Activated CD4-positive, alpha-beta T cell treated with anti-CD3 and anti-CD28 coated beads, Interleukin-2, Interleukin-4, amounts not matched to agents 100 ng/mL and 50 ng/mL, durations not matched to agents 16 hours and 8 hours (primary cell): ENCODE measurements at places on chromosomes 13 and 19.

DNA sequence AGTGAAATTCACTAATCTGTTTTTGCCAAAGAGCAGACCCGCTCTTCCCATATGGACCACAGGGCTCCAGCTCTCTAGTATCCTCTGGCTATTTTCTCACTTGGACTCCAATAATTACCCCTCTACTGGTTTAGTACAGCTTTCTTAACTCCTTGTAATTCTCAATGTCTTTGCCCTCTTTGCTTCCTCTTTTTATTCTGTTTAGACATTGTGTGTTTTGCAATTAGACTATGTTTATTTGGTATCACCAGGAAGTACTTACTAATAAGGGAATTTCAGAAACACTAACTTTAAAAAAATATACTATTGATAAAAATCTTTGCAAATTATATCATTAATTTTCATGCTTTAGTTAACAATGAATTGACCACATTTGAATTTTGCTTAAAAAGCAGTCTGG, 111.6 kb upstream of the OBI1 start:
- no peak for DNase-seq

- DNase-seq = no peak
Observed at GRCh38 chr19:46648060-46648960, 12.3 kb upstream of the GNG8 start.

DNA sequence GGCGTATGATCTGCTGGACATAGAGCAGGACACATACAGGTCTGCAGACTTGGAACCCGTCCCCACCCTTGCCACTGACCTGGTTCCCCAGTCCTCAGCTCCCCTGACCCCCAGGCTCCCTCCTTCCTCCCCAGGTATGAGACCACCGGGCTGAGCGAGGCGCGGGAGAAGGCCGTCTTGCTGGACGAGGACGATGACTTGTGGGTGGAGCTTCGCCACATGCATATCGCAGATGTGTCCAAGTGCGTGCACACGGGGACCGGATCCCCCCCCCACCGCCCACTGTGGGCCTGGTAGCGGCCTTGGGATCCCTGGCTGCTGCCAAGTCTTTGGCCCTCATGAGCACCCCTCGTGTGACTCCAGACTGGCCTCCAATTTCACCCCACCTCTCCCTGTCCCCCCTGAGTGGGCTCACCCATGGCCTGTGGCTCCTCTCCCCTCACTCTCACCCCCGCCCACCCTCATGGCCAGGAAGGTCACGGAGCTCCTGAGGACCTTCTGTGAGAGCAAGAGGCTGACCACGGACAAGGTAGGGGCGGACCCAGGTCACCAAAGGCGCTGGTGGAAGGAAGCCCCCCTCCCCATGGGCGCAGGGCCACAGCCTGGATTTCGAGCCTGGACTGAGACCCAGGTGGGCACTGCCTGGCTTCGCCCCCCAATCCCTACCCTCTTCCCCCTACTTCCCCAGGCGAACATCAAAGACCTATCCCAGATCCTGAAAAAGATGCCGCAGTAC, 5.6 kb downstream of the STXBP2 start:
- no peak for DNase-seq

- DNase-seq = no peak
Observed at GRCh38 chr13:94712812-94713560, 641 bp upstream of the SOX21 start.

- DNase-seq = peak; percentile 54
Observed at GRCh38 chr19:3034656-3035541, 5.8 kb upstream of the TLE2 start.

GRCh38 chr13:24135674-24136300, 24.7 kb upstream of the SPATA13 start:
- DNase-seq = no peak

DNA sequence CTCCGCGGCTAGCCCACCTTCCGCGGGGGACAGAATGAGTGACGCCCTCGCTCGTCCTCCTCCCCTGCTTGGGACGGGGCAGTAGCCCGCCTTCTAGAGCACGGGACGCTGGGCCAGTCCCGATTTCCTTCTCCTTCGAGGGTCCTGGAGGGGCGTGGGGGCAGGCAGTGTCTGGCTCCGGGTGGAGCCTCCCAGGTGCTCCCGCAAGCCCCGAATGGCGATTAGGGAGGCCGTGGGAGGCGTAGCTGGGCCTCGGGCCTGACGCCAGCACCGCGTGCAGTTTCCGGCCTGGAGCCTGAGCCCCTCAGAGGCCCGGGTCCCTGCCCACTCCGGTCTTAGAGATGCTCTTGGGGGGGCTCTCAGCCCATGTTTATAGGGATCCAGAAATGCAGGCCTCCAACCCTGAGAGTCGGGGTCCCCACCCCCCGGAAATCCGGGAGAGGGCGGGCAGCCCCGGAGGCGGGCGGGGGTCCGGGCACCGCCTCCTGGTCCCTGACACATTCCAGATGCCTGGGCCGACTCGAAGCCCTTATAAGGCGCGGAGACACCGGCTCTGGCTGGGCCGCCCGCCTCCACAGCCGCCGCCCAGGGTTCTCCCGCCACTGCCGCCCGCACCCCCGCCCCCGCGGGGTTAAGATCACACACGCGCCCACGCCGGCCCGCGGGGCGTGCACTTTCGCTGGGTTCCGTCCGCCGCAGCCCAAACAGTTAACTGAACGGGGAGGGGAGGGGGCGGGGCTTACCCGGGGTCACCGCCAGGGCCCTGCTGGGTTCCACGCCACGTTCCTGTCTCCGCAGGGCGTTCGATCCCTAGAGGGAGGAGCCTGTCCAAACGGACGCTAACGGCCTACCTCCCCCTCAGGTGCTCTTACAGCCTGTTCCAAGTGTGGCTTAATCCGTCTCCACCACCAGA, 1.5 kb downstream of the MYADM start:
- DNase-seq = peak; percentile 75

DNA sequence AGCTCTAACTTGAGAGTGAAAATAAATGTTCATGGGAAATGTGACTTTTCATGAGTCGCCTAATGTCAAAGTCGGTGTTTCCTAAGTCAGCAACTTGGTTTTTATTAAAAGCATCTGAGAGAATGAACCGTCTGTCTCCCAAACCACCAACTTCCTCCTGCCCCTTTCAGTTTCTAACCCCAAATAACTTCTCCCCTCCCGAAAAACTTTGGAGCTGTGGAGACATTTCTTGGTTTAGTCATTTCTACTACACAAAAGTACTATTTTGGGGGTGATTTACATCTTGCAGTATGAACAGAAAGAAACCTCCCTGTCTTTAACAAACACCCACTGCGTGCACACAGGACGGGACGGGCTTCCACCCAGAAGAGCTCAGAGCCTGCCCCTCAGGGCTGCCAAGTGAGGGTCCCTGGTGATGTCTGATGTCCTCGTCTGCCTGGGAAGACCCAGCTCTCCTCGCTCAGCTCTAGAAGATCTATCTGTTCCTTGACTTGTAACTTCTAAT, 65.0 kb downstream of the RASA3 start:
- peak; percentile 54 for DNase-seq

- no peak for DNase-seq
Observed at GRCh38 chr19:54616821-54617560, 13.3 kb upstream of the LILRB1 start.
